ENCODE measurements at places on chromosomes 7 and 10.
A peak's percentile ranks its signal among the peaks of the same experiment; 100 is the strongest.

DNA sequence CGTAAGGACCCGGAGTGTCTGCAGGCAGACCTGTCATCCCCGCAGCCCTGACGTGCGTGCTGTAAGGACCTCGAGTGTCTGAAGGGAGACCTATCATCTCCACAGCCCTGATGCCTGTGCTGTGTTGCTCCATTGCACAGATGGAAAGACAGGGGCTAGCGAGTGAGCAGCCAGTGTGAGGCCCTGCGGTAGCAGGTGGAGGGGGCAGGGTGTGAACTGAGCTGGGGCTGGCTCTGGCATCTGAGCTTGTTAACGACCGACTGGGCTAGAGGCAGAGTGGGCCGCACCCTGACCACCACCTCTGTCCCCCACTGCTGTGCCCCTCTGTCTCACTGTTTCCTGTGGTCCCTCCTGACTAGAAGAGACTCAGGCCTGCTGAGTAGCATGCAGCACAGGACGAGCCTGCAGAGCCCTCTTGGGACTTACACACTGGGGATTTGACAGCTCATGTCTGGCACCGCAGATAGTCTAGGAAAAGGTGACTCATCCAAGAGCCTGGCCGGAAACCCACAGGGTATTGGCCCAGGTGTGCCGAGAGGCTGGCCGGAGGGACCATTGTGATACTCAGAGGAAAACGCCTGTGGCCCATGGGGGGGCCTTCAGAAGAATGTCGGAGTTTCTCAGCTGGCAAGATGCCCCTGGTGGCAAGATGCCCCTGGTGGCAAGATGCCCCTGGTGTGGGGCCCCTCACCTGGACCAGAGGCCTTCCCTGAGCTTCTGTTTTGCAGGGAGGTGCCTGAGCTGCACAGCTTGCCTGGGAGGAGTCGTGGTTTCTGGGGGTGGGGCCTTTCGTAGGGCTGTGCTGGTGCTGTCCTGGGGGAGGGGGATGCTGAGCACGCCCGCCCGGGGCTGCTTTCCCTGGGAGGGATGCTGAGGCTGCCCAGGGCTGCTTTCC, 34.3 kb downstream of the INPP5A start:
- no peak for DNase-seq

- no peak for DNase-seq
These were observed 89.6 kb downstream of the PPP1R17 start for GRCh38 chr7:31776616-31777015.

DNA sequence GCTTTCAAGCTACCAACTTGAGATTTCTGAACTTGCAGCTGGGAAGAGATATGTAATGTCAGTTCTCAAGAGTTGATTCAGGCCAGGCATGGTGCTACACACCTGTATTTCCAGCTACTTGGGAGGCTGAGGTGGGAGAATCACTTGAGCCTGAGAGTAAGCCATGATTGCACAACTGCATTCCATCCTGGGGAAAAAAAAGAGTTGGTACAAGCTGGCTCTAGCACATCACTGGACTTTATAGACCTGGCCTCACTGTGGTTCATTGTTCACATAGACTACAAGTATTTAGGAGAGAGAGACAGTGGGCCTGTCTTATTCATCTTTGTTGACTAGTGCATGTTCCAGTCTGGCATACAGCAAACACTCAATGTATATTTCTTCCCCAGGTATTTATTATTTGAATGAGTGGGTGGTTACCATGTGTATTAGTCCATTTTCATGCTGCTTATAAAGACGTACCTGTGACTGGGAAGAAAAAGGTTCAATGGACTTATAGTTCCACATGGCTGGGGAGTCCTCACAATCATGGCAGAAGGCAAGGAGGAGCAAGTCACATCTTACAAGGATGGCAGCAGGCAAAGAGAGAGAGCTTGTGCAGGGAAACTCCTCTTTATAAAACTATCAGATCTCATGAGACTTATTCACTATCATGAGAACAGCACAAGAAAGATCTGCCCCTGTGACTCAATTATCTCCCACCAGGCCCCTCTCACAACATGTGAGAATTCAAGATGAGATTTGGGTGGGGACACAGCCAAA, 176.5 kb downstream of the PFKFB3 start:
- no peak for DNase-seq

GRCh38 chr10:30834153-30834552, 197.5 kb downstream of the ZNF438 start:
- DNase-seq, result no peak

- no peak for DNase-seq
These were observed 23.5 kb downstream of the UPP1 start for GRCh38 chr7:48112401-48113165.

GRCh38 chr7:25726170-25726780, 425.7 kb upstream of the NFE2L3 start:
- DNase-seq, result no peak

GRCh38 chr7:39301543-39301942, 264.7 kb upstream of the YAE1 start:
- no peak for DNase-seq

GRCh38 chr10:80356563-80356988, at the start of the genes DYDC1 and DYDC2:
DYDC1 (minus strand) TSS chr10:80356755; CDS start chr10:80352601, 4,154 bp downstream.
DYDC2 (plus strand) TSS chr10:80356781; CDS start chr10:80362444, 5,663 bp downstream.
- DNase-seq, result peak; percentile 79

- no peak for DNase-seq
These were observed 7.1 kb downstream of the GRM8 start for GRCh38 chr7:127245607-127246006.

GRCh38 chr7:132179080-132179430, 397.2 kb downstream of the PLXNA4 start:
- no peak for DNase-seq

GRCh38 chr10:69845574-69846292, 44.0 kb downstream of the COL13A1 start:
- DNase-seq, result no peak

DNA sequence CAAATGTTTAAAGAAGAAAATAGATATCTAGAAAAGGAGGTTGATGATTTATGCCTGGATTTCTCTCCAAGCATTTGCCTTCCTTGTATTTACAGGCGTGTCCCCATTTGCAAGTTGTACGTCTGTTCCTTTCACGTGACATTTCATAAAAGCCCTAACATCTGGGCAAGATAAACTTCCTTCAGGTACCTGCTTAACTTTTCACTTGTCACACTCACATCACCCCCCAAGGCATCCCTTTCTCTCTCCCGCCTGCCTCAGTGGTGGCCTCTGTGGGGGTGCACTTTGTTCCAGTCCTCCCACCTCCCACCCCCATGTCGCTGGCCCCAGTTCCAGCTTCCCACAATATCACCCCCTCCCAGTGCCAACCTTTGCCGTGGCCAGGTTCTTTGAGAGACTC, 6.7 kb downstream of the TWIST1 start:
- DNase-seq, result no peak

- no peak for DNase-seq
These were observed 52.1 kb downstream of the TRRAP start for GRCh38 chr7:98930464-98930863.

DNA sequence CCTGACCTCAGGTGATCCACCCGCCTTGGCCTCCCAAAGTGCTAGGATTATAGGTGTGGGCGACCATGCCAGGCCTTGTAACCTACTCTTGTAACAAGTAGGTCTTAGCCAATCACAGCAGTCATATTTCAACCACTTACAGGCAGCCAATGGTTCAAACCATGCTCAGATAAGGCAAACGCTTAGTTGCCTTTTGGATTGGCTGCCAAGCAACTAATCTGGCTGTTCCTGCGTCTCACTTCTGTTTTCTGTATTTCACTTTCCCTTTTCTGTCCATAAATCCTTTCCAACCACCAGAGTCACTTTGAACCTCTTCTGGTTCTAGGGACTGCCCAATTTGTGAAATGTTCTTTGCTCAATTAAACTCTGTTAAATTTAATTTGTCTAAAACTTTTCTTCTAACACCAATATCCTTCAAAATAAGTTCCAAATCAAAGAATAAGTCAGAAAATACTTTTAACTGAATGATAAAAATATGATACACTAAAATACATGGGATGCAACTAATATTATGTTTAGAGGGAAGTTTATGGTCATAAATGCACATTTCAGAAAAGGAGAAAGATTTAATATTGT, 19.1 kb upstream of the PRF1 start:
- no peak for DNase-seq

DNA sequence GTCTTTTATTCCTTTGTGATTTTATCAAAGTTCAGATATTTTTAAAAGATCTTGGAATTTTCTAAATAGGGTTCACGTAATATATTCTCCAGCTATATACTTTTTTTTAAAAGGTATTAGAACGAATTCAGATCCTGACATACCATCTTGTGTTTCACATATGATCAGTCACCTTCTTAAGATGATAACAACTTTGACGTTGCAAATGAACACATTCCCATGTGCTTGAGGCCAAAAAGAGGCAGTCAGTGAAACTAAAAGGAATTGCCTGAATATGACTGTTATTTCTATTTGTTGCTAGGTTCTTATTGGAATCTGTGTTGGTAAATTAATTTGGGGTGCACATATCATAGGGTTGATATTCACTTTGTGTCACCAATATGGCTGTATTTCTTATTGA, 310.1 kb downstream of the MDFIC start:
- DNase-seq, result no peak

DNA sequence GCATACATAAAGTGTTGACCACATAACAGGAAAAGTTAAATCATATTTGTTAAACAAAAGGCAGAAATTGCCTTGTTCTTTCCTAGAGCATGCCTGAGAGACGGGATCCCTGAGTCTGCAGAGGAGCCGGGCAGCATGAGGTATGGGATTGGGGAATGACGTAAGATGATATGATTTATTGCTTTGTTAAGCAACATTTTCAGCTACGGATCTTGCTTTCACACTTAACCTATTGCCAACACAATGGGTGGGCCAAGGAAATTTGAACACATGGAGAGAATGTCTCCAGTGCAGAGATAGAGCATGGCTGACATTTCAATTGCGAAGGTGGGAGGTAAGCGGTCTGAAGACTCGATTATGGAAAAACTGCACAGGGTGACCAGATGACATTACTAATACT, 76.7 kb downstream of the EMX2 start:
- no peak for DNase-seq

- no peak for DNase-seq
These were observed 35.0 kb upstream of the LSM8 start for GRCh38 chr7:118148930-118149329.

DNA sequence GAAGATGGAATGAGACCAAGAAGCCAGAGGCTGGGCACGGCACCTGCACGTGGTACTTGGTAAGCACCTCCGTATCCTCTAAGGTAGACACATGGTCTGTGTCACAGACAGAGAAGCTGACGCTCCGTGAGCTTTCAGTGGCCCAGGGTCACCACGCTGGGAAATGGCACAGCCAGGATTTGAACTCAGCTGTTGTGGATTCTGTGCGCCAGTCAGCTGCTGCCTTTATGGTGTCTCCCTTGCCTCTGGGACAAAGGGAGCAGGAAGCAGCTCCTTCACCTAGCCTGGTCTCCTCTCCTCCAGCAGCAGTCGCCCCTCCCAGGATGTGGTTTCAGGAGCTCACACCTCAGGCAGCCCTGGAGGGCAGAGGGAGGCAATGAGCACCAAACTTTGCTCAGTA, 110.8 kb downstream of the ARHGAP22 start:
- no peak for DNase-seq

DNA sequence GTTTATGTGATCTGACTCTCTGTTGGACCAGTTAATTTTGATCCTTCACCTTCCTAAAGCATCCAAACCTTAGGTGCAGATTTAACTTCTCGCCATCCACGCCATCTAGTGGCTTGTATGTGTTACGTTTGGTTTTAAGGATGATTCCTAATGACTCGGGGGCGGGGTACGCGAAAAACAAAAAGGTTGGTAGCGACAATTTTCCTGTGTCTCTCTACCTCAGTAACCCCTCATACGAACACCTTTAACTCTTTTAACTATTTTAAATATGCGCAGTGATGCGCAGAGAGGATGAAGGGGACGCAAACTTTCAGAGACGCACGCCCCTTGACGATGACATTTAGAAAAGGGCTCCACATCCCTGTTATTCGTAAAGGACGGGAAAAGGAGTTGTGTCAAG, 714 bp upstream of the KCND2 start:
- DNase-seq, result peak; percentile 68

GRCh38 chr10:110321869-110322620, 17.3 kb upstream of the SMNDC1 start:
- DNase-seq, result no peak

DNA sequence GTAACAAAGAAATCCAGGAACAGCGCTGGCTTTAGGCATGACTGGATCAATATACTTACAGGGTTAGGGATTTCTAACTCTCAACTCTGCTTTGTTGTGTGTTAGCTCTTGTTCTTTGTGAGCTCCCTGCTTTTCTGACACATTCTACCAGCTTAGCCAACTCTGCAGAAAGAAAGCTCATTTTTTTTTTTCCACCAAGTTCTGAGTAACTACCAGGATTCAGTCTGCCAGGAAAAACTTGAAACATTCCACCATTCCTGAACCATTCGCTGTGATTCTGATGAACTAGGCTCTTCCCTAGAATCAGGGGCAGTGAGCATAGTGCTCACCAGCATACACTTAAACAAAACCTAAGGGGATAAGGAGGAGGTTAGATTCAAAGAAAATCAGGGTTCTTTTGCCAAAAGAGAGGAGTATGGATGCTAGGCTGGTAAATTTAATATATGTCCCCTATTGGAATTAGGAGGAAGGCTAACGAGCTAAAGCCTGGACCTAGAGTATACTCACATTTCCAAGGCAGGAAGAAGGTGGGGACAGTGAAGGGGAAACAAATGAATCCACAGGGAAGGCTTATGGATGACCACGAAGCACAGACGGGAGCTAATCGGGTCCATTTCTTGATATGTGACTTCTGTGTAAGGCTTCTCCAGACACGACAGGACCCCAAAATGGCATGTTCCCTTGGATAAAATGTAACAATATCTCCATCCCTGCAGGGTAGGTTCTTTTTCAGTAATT, 183.4 kb downstream of the PRKG1 start:
- no peak for DNase-seq

GRCh38 chr10:127993056-127993690, 86.3 kb downstream of the PTPRE start:
- DNase-seq, result no peak

DNA sequence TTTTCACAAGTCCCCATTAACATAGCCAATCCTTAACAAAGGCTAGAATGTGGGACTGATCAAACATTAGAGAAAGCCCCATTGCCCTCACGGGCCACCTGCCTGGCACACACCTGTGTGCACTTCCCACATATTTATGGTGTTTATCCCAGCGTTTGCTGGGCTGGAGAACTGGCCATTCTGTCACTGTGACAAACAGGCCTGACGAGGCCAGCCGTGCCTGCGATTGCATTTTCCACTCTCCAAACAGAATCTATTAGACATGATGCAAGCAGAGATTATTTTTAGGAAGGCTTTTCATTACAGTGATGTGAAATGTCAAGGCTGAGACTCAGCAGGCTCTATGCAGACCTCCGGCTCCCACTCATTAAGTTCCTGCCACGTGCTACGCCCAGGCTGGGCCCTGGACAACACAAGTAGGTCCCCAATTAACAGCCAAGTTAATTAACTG, 20.4 kb downstream of the PTPRN2 start:
- no peak for DNase-seq

DNA sequence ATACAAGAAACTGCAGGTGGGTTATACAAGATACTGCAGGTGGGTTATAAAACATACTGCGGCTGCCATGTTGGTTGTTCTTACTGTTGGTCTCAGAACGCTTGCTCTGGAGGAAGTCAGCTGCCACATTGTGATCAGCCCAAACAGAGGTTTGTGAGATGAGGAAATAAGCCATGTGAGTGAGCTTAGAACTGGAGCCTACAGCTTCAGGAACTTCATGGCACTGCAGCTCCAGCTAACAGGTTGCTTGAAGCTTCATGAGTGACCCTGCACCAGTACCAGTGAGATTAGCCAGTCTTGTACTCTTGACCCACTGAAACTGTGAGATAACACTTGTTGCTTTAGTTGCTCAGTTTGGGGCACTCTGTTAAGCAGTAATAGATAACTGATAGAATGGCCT, 74.5 kb upstream of the PRKCQ start:
- no peak for DNase-seq

GRCh38 chr10:2011106-2011716, 273.9 kb upstream of the ADARB2 start:
- DNase-seq, result no peak

GRCh38 chr10:79049931-79050895, 18.6 kb upstream of the ZMIZ1 start:
- no peak for DNase-seq

All from NCI-H1092 (cell line).